Retinal pigment epithelial cell (primary cell): ENCODE measurements at places on chromosomes 4 and X.
A peak's percentile ranks its signal among the peaks of the same experiment; 100 is the strongest.

DNA sequence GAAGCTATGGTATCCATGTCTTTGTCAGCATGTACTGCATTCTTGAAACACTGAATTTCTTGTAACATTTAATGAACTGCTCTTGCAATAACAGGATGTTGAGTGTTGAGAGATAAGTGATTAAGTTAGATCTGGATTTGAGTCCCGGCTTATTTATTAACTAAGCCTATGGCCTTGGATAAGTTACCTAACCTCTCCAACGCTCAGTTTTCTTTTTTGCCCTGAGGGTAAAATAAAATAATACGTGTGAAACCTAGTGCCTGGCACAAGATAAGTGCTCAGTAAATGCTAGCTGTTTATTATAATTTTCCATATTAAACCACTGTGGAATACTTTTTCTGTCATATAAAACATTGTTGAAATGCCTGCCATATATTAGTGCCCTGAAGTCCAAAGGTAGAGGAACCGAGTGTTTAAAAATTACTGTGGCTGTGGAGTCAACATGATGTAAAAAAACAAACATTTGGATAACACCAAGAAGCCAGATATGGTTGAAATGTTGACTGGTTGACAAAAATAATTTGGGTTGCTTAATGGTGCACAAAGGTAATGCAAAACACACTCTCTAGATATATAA is 58.6 kb upstream of the ALB start:
- no peak for DNase-seq

- DNase-seq, result peak; percentile 81
Observed at GRCh38 chr4:183098723-183099536, at the start of gene WWC2. Gene WWC2, plus strand, starts transcription at chr4:183099257. Its CDS starts 235 bp downstream, at chr4:183099492.

GRCh38 chr4:170374770-170375169 is 285.0 kb upstream of the AADAT start:
- no peak for DNase-seq

DNA sequence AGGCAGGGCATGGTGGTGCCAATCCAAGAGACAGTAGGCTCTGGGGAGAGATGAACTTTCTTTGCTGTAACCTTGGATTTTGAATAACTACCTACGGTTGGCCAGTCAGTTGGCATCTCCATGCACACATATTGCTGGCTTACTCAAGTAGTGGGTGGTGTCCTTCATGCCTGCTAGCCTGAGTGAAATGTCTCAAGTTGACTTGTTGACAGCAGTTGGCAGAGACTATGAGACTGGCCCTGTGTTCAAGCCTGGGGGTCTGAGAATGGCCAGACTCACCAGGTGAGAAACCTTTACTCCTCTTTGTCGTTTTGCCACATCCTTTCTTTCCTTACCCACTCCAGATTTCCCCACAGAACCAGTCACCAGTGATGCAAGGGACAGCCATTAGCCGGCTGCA is 173.3 kb downstream of the MID1IP1 start:
- no peak for DNase-seq

DNA sequence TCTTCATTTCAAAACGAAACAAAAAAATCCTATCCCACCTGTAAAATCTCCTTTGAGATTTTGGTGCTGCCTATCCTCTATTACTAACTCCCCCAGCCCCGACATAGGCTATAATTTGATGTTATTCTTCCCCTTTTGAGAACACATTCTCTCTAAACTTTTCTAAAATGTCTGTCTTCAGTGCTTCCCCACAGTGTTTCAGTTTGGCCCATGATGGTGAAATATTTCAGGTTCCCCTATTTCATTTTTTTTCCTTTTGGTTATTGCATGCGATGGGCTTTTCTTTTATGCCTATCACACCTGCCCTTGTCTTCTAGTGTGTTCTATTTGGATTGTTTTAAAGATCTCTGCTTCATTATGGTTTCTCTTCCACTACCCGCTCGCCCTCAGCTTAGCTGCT is 14.7 kb downstream of the BCORL1 start:
- no peak for DNase-seq

DNA sequence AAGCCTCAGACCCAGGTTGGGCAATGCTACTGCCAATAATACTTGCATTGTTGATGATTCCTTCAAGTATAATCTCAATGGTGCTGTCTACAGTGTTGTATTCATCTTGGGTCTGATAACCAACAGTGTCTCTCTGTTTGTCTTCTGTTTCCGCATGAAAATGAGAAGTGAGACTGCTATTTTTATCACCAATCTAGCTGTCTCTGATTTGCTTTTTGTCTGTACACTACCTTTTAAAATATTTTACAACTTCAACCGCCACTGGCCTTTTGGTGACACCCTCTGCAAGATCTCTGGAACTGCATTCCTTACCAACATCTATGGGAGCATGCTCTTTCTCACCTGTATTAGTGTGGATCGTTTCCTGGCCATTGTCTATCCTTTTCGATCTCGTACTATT is 7.4 kb downstream of the LPAR4 start:
- no peak for DNase-seq

DNA sequence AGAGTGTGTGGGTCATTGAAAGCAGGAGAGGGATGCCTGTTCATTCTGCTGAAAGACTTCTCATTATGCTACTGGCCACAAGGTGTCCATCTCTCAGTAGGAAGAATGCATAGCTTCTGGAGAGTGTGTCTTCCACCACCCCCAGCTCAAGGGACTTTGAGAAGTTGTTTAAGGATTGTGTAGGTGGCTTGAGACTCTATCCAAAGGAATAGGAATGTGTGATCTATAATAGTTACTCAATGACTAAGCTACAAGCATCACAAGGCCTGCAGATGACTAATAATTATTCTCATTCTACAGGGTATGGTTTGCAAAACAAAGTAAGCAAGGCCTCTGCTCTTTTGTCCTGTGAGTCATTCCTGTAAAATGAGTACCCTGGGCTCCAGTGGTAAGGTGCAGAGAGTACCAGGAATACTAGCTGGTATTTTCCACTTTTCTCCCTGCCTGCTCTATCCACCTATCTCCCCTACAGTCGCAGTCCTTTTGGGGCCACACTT is 279.8 kb upstream of the BOD1L1 start:
- peak; percentile 92 for DNase-seq

DNA sequence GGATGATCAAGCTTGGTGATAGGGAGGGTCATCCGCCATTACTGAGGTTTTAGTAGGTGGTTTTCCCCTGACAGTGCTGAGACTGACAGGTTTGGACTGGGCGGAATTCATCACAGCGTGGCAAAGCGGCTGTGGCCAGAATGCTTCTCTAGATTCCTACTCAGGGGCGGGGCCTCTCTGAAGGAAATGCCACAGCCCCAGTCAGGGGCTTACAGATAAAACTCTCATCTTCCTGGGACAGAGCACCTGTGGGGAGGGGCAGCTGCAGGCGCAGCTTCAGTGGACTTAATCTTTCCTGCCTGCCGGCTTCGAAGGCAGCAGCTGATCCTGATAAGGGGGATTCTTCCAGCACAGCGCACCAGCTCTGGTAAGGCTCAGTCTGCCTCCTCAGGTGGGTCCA is 316.7 kb downstream of the RPA4 start:
- DNase-seq, result no peak
